ENCODE measurements at places on chromosomes 3 and 15.

DNA sequence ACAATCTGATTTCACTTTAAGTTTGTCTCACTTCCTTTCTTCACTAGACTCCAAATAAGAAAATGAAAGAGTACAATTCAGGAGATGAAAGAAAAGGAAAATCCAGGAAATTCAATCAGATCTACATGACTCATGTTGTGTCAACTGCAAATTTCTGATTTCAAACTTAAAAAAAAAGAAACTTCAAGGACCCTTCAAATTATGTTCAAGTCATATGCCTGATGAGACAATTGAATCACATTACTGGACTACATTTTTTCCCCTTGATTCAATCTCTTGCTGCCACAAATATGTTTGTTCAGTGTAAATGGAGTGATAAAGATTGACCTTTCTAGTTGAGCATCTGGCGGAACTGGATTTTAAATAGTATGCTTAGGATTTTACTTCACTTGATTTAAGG is 37.4 kb downstream of the FRMD5 start:
- no peak for DNase-seq

DNA sequence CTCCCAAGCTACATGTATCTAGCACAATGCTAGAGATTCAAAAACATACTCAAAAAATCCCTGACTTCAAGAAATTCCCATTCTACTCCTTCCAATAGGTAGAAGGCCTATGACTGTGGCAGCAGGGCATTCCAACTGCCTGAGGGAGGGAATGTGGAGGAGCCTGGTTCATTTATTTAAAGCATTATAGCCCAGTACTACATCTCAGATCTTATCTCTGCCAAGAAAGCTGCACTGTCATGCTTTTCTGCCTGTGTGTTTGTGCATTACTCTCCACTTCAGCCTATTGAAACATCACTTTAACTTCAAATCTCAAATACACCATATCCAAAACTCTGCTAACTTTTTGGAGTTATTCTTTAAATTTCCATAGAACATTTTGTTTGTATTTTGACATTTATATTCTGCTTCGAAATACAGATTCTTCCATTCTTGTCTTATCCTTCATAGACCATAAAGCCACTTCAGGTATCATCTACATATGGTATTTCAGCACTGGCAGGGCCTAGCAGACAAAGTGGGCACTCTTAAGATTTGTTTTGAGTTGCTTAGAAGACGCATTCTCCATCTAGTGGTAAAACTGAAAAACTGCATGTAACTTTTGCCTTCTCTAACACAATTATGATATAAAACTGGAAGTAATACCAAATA is 59.1 kb upstream of the NEDD4 start:
- DNase-seq = peak; percentile 16

GRCh38 chr3:135310317-135310716 is 515.3 kb downstream of the EPHB1 start:
- DNase-seq = peak; percentile 17

DNA sequence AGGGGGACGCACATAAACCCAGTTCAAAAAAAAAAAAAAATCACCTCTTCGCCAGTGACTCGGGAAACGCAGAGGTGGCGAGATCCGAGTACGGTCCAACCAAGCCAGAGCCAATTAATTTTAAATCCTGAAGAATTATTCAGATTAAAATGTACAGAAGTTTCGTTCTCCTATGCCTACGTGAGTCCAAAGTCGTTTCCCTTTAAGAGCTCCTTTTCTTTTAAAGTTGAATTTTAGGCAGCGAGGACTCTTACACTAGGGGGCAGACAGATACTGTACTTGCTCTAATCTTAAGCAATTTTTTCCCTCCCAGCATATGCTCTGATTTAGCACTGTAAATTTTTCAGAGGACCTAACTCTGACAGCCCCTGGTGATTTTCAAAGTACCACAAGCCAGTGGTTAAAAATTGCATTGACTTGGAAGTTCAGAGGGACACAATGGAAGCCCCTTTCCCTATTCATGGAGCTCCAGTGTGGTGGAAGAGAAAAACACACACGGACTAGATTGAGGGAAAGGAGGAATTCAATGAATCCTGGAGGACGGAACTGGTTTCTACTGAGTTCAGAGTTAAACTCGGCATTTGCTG is 3.3 kb upstream of the NR2F2 start:
- no peak for DNase-seq

GRCh38 chr3:191316876-191317603 is 12.2 kb upstream of the CCDC50 start:
- DNase-seq = no peak

DNA sequence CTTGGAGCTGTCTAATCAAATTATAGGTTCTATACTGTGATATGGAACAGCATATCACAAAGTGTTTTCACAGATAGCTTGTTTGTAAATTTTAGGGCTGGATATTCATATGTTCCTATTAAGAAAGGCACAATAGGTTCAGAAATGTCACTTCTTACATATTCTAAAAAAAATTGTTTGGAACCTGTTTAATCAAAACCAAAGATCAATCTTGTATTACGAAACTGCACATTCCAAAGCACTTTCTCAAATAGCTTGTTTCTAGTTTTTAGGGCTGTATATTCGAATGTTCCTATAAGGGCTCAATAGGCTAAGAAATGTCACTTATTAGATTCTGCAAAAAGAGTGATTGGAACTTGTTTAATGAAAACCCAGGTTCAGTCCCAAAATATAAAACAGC is 67.4 kb upstream of the OSBPL11 start:
- DNase-seq = no peak

DNA sequence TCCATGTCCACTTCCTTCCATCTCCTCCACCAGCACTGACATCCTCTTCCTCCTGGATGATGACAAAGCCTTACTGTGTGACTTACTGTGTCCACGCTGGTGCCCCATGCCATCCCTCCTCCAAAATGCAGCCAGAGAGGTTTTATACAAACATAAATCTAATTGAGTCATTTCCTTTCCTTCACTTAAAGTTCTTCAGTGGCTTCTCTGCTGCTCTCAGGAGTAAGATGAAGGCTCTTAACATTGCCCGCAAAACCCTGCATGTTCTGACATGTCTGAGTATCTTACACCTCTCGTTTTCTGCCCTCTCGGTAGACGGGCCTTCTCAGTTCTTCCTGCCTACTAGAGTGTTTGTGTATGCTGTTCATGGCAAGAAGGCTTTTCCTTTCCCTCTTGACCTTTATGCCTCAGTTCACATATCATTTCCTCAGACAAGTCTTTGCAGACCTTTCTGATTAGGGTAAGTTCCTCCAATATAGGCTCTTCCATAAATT is 175.5 kb downstream of the CFAP20DC start:
- no peak for DNase-seq

- DNase-seq = no peak
These were observed 25.1 kb downstream of the NBEAL2 start for GRCh38 chr3:47004369-47005211.

- no peak for DNase-seq
These were observed 37.1 kb downstream of the CTXND1 start for GRCh38 chr15:80214910-80215309.

- DNase-seq = no peak
These were observed 116.5 kb upstream of the CMC1 start for GRCh38 chr3:28124882-28125281.

GRCh38 chr3:126549861-126550487 is 8.8 kb downstream of the C3orf22 start:
- no peak for DNase-seq

- DNase-seq = no peak
These were observed 5.4 kb upstream of the TRIM59 start for GRCh38 chr3:160454995-160455394.

- peak; percentile 77 for DNase-seq
These were observed 49.7 kb upstream of the POMGNT2 start for GRCh38 chr3:43155464-43156121.

- no peak for DNase-seq
These were observed 152.8 kb upstream of the TLE3 start for GRCh38 chr15:70250208-70251201.

DNA sequence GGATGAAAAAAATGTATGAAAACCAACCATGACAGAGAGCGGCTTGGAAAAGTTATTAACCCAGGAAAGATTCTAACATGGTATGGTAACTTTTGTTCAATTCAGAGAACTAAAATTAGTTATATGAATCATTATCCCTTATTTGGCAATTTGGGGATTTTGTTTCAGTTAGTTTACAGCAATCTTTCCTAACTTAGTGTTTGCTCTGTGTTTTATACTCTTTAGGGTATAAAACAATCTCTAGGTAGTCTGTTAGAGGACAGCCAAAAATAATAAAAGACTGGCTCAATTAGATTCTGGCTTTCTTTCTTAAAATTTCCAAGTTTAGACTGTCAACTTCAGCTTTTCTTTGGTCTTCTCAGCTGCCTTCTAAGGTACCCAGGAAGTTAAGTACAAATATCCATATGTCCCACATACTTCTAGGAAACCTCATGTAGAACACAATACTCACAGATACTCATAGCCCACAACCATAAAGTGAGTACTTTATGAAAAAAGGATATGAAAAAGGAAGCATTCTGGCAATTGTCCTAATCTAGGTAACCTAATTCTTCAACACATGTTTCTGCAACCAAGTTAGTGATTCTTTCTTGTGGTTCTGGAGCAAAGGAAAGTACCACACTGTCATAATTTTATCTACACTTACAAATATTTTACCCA is 849.3 kb downstream of the ROBO1 start:
- DNase-seq = no peak

- DNase-seq = no peak
These were observed 57.0 kb upstream of the FRMD4B start for GRCh38 chr3:69442771-69443311.

- no peak for DNase-seq
These were observed 17.3 kb upstream of the HGD start for GRCh38 chr3:120699333-120699732.

- no peak for DNase-seq
These were observed 8.4 kb downstream of the FRMD5 start for GRCh38 chr15:44186705-44187104.

DNA sequence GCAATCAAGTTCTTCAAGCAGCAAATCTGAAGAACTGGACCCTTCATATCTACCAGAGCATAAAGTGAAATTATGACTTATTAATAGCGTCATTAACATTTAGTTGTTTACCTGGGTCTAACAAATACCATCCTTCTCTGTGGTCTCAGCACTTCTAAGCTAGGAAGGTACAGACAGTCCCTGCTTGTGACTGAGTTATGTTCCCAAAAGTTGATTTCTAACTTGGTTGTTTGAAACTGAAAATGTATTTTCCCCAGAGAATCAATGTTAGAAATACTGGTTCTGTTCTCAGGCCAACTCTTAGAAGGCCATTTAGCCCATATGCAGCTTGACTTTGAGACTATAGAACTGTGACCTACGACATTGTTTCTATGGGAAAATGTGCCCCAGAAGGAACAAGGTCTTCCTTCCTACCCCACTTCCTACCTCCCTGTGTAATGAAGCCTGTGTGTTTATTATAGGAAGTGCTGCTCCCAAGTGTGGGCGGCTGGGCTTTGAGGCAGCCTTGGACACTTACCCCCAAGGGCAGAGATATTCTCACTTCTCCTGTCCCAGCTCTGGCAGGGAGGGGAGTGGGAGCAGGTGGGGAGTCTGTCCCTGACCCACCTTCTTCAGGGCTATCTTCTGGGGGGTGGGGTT is 12.2 kb upstream of the MAPK6 start:
- DNase-seq = no peak

- no peak for DNase-seq
These were observed 71.6 kb downstream of the LIPC start for GRCh38 chr15:58503139-58504027.

DNA sequence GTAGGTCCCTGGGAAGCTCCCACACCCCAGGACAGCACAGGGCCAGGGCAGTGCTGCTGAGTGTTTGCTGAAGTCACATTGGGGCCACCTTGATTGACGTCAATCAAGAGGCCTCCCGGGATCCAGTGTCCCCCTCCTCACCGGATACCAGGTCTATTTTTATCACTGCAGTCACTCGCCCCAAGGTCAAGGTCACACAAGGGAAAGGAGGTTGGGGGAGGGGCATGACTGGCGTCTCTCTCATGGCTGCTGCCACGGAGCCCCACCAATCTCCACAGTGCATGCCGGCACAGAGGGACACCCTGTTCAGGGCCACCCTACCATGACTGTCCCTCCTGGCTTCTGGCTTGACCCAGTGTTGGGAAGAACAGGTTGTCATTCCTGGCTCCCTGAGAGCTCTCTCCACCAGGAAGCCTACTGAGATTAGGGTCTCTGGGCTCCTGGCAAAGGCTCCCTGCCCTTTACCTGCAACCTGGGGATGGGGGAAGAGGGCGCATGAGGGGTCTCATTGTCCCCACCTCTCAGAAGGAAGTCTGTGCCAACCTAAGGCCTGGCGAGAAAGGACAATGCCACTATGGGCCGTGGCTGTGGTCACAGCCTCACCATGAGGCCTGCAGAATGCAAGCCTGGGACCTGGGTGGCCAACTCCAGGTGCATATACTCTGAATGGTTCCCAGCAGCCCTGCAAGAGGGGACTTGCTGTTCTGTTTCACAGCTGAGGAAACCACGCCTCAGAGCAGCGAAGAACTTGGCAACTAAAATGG is 1.5 kb downstream of the MYL3 start:
- DNase-seq = no peak

- DNase-seq = no peak
These were observed 987.1 kb upstream of the CADM2 start for GRCh38 chr3:83971666-83972065.

- DNase-seq = no peak
These were observed 36.1 kb upstream of the ARHGEF26 start for GRCh38 chr3:154085071-154085470.

GRCh38 chr3:9204253-9204992 is 45.0 kb downstream of the SRGAP3 start:
- DNase-seq = no peak

DNA sequence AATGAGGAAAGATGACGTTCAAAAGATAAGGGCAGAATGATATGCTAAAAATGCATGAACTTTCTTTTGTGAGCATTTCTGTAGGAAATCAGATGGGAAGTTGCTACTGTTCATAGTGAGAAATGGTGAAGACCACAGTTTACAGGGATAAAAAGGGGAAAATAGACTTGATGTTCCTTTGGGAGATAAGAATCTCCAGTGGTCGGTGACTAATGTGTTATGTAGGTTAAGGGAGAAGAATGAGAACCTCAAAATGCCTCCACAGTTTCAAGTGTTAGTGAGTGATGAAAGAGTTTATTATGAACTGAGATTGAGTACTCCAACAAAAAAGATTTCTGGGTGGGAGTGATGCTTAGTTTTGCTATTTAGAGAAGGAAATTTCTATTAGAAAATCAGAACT is 247.2 kb downstream of the LSAMP start:
- DNase-seq = no peak

DNA sequence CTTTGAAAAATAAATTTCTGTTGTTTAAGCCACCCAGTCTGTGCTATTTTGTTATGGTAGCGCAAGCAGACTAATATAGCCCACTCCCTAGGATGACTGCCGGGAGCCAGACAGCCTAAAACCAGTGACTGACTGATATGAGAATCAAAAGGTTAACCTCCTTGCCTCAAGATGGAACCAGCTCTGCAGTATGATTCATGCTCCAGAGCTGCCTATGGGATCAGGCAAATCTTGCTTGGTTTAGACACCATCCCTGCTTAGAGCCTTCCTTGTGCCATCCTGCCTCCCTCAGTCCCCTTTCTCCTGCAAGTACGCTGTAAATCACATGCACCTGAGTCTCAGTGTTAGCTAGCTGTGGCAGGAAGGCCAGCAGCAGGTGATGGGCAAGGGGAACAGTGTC is 39.3 kb downstream of the TRANK1 start:
- no peak for DNase-seq

- no peak for DNase-seq
These were observed 157.3 kb upstream of the CGNL1 start for GRCh38 chr15:57218826-57219576.

Measured in HEK293T (cell line).